ENCODE measurements at places on chromosomes 1 and 21.

GRCh38 chr1:54583871-54584270 lies 35.8 kb downstream of the ACOT11 start:
- DNase-seq, result no peak

GRCh38 chr1:93459126-93459525 lies 11.2 kb downstream of the FNBP1L start:
- DNase-seq, result peak; percentile 77

- peak; percentile 63 for DNase-seq
Measured at GRCh38 chr1:31760471-31761470, 3.4 kb downstream of the ADGRB2 start.

- no peak for DNase-seq
Measured at GRCh38 chr1:78520216-78520615, 29.4 kb downstream of the PTGFR start.

- peak; percentile 55 for DNase-seq
Measured at GRCh38 chr1:20440785-20441200, 45.2 kb downstream of the CAMK2N1 start.

DNA sequence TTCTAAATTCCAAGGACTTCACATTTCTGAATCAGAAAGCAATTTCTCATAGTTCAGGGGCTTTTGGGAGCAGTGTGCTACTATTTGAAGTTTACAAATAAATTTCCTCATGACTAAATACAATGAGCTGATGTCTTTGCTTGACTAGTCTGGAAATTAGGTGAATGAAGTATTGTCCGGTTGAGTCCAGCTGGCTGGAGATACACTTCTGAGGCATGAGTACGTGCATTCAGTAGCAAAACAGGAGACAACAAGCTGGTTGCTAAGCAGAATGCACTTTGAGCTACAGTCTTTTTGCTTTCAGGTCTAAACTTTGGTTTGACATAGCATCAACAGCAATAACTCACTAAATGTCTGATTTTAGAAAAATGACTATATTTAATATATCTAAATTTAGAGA lies 27.1 kb downstream of the ZNHIT6 start:
- DNase-seq, result peak; percentile 74

- peak; percentile 87 for DNase-seq
Measured at GRCh38 chr1:198125995-198126735, 30.6 kb upstream of the NEK7 start.

- DNase-seq, result peak; percentile 62
Measured at GRCh38 chr1:199279872-199280645, 641.2 kb downstream of the PTPRC start.

DNA sequence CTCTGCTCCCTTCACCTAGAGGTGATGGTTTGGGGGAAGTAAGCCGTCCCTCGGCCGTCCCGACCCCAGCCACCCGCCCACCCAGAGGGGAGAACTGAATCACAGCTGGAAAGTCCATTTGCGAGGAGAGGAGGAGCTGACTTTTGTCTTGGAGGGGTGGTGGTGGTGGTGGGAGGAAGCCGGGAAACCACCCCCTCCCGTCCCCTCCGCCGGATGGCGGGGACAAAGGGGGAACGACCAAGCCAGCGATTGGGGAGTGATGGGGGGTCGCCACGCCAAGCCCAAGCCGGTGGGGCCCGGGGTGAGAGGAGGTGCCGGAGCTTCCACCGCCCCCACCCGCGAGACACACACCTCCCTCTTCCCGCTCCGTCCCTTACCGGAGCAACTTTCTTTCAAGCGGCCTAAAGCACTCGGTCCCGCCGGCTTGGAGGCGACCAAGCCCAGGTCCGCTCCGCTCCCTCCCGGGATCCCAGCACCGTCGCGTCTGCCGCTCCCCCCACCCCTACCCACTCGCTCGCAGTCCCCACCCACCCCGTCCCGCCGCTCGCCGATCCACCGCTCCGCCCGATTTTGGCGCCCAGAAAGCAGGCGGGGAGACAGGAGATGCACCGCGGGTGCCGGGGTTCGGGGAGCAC lies 540 bp downstream of the ARHGEF2 start:
- no peak for DNase-seq

DNA sequence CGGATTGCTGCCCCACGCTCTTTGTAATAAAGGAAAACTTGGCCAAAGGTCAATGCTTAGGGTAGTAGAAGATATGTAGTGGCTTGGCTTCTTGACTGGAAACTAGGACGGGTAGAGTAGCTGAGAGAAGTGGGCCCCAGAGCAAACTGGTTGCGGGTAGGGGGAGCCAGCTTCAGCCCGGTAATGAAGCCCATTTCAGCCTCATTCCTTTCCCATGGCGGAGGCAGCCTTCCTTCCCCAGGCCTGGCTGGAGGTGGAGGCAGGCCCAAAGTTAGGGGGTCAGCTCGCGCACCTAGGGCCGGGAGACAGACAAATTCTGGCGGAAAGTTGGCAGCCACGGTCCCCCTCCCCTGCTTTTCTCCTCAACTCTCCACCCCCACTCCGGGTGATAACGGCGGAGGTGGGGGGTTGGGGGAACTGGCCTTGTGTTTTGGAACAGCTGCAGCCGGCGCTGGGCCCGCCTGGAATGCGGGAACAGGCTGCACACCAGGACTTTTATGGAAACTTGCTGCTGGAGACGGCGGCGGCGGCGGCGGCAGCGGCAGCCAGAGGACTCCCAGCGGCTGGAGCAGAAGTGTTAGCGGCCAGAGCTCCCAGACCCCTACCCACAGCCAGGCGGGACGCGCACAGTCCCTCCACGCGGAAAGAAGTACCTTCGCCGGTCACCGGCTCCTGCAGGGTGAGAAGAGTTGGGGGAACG lies at the start of gene NEXN:
Gene NEXN (plus strand): TSS at position 544 of the 700 bp plus-strand sequence. CDS start 27,483 bp downstream, outside the sequence.
- peak; percentile 74 for DNase-seq

DNA sequence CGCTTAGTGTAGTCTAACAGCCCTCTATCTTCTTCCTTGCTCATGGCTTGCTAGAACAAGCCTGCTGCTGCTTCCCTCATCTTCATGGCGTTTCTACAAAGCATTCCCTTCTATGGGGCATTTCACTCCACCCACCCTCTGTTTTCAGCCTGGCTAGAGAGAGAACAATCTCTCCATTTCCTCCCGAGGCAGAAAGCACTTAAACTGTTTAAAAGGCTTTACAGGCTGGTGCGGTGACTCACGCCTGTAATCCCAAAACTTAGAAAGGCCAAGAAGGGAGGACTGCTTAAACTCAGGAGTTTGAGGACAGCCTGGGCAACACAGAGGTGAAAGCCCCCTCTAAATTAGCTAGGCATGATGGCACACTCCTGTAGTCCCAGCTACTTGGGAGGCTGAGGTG lies 17.8 kb downstream of the ORC1 start:
- DNase-seq, result no peak

DNA sequence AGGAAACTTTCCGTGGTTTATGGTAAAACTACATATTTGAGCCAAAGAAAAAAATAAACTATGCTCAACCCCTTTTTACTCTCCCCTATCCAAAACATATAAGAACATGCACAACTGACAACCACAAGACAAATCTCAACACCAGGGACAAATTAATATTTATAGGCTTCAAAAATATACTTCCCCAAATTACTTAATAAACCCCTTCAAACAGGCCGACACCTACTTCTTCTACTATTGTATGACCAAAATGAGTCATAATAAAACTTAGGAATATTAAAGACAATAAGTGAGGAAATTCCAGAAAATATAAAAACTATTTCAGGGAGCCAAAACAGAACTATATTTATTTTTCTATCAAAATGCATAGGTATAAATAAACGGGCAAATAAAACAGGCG lies 71.5 kb downstream of the TGFBR3 start:
- DNase-seq, result no peak

- DNase-seq, result peak; percentile 54
Measured at GRCh38 chr1:6208723-6209660, 3.1 kb downstream of the RNF207 start.

GRCh38 chr1:84387480-84388163 lies 10.7 kb upstream of the DNASE2B start:
- no peak for DNase-seq

GRCh38 chr1:63813829-63814277 lies 40.0 kb downstream of the ROR1 start:
- peak; percentile 85 for DNase-seq

GRCh38 chr1:77290576-77290975 lies 8.8 kb downstream of the AK5 start:
- peak; percentile 25 for DNase-seq

DNA sequence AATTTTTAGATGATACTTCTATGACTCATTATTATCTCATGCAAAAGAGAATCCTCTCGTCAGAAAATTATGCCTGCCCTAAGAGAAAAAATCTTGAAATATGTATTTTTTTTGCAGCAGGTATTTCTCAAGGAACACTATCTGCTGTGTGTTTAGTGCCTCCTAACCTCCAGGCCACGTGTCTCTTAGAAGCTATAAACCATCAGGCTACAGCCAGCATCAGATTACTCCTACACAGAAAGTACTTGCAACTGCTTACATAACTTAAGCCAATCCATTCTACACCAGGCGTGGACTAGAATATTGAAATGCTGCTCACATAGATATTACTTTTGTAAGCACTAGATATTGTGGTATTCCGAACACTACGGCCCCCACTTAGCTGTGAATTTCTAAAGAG lies 933.4 kb downstream of the PLA2G4A start:
- DNase-seq, result peak; percentile 50

GRCh38 chr1:150299716-150300115 lies 6.1 kb downstream of the MRPS21 start:
- DNase-seq, result no peak

DNA sequence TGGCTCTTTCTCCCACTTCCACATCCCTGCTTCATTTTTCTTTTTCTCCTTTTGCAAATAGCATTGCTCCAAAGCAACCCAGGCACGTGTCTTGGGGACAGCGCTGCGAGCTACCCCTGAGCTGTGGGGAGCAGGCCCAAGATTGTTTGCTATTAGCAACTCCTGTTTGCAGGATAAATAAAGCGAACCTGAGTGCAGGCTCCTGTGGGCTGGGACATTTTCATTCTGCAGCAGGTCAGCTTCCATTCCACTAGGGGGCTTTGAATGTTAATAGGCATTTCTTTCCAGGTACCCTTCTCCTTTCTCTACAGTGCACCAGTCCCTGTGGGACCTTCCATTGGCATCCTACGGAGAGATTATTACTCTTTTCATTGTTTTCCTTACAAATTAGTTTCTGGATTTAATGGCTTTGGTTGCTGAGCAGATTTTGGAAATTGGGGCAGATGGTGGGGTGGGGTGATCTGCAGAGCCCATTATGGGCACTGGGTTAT lies 54.0 kb downstream of the OLFML3 start:
- peak; percentile 12 for DNase-seq

DNA sequence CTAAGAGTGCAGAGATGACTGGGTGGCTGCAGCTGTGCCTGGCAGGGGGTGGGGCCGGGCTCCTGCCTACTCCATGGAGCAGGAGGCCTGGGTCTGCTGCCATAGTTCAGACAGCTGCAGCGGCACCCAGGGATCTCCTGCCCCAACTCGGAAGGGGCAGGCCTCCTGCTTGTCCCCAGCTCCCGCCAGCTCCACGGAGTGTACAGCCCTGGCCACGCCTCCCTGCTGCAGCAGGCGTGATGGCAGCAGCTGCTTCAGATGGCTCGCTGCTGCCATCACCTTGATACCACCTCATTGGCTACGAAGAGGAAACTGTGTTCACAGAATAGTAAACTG lies 35.9 kb downstream of the ACTL8 start:
- DNase-seq, result no peak

- no peak for DNase-seq
Measured at GRCh38 chr1:23795676-23796465, 4.7 kb downstream of the GALE start.

GRCh38 chr21:44828362-44829056 lies 10.6 kb upstream of the SUMO3 start:
- no peak for DNase-seq

- DNase-seq, result no peak
Measured at GRCh38 chr1:215865060-215865459, 298.0 kb downstream of the KCTD3 start.

DNA sequence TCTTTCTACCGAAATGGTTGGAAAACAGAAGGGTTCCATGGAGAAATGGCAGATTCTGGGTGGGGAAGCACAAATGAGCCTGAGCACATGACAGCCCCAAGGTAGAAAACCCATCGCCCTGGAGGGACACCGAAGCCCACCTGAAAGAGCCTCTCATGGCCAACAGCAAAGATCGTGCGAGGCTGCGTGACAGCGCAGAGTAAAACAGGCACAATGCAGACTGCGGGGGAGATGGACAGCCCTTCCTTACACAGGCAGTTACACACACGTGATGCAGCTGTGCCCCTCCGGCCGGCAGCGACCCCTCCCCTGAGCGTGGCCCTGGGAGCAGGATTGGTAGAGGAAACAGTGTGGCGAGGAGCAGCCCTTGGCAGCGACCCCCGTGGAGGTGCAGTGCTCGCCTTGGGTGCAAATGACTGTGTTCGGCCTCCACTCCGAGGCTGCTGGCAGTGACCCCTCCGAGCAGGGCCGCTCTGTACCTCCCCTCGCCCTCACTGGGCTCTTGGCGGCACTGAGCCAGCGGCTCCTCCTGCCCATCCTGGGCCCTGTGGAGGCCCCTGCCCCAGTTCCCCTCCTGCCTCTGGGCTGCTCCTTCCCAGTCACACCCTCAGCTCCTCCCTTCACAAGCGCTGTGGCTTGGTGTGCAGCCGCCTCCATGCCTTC lies 120.9 kb upstream of the COL6A1 start:
- DNase-seq, result no peak

- DNase-seq, result peak; percentile 62
Measured at GRCh38 chr21:16424331-16424751, 694.6 kb downstream of the USP25 start.

DNA sequence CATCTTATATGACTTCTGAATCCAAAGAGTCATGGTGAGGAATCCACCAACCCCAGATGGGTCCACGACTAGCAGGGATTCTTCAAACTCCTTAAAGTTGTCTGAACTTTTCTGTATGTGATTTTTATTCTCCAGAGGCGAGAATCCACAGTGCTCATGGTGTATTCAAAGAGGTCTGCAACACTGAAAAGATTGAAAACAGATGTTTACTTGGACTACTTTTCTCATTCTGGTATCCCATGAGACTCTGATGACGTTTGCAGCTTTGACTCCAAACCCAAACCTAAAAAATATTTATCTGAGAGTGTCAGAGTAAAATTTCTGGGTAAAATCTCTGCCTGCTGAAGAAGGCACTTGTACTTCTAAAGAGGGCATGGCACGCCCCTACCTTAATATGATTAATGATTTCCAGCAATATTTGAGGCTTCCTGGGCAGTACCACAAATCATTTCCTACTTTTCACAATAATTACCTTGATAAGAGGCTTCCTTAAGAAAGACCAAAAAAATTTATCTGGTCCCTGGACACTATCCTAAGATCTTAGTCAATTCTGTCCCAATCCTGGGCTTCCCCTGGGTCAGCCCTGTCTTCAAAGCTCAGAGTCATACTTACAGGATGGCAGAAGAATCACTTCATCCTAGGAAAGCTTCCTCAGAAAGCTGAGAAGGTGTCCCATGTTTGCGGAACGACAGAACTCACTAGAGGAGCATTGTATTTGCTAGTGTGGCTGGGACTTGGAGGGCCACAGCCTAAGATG lies 76.5 kb upstream of the MAP10 start:
- DNase-seq, result no peak

DNA sequence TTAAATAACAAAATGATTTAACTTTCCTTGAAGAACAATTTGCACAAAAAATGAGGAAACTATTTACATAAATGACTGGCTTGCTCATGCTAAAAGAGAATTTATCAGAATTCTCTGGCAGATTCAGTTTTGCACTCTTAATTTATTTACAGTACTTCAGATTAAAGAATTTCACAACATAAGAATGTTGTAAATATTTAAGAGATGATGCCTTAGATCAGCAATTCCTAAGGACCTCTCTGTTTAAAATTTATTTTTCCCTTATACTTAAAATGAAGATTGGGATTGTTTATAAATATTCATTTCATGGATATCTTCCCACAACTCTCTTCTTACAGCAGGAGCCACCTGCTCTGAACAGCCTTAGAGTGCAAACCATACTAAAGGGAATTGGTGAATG lies 120.8 kb downstream of the OLFM3 start:
- no peak for DNase-seq
